ENCODE measurements at places on chromosomes 3 and 15.
A peak's percentile ranks its signal among the peaks of the same experiment; 100 is the strongest.

DNA sequence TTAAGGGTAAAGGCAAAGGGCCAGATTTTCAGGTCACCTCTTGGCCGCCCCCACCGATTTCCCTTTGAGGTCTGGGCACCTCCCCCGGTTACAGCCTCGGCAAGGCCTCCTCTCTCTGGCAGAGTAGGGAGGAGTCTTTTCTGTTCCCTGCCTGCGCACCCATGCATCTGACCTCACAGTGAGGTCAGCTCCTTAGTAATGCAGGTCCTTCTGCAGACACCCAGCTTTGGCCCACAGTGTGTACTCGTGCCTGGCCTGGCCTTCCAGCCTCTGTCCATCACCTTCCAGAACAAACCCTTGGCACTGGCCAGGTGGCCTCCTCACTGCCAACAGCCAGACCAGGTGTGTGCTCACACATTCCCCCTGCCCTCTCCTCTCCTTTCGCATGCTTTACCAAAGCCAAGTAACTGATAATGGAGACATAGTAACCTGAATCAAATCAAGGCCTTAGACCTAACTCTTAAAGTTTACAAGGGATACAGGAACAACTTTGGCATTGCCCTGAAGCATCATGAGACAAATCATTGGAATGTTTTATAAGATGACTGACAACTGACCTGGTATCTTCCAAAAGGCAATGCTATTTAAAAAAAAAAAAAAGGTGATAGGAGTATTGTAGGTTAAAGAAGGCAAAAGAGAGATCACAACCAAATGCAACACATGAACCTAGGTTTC lies 61.3 kb downstream of the CORO2B start:
- DNase-seq, result no peak

GRCh38 chr3:99023590-99024192 lies 122.2 kb upstream of the DCBLD2 start:
- DNase-seq, result no peak

DNA sequence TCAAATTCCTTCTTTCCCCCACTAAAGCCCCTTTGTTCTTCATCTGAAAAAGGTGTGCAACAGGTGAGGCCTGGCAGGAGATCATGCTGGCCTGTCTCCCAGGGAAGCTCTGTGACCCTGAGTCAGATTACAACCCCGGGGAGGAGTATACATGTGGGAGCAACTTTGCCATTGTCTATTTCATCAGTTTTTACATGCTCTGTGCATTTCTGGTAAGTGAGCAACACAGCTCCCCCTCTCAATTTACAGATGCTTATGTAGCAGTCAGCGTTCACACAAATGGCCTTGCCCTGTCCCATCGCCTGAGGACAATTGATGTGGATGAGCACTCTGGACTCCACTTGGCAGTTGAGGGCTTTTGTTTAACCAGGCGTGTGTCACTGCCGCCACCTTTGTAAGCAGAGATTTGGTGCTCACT lies 70.4 kb downstream of the CHDH start:
- no peak for DNase-seq

- DNase-seq, result no peak
Observed at GRCh38 chr15:90945091-90945490, 9.6 kb upstream of the RCCD1 start.

- no peak for DNase-seq
Observed at GRCh38 chr3:88061746-88062145, 2.7 kb downstream of the ZNF654 start.

DNA sequence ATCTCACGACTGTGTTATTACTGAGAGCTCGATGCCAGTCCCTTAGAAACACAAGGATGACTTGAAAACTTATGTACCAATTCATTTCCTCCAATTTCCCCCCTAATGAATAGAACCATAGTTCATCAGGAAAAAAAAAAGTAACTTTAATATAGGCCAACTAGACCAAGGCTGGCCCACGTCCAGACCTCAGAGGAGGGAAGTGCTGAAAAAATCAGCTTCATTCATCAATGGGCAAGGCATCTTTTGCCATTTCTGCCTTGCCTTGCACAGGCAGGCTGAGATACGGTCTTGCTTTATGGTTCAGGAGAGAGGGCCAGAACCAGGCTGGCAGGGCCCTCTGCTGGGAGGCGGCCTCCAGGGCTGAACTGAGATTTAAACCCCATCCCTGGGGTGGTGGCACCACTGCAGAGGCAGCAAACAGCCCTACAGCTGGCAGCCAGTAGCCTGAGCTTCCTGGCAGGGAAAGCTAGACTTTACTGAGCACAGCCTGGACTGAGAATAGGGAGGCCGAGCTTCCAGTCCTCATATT lies 104.1 kb upstream of the TNFAIP8L3 start:
- DNase-seq, result no peak

GRCh38 chr3:102466001-102466400 lies 31.2 kb downstream of the ZPLD1 start:
- DNase-seq, result no peak

DNA sequence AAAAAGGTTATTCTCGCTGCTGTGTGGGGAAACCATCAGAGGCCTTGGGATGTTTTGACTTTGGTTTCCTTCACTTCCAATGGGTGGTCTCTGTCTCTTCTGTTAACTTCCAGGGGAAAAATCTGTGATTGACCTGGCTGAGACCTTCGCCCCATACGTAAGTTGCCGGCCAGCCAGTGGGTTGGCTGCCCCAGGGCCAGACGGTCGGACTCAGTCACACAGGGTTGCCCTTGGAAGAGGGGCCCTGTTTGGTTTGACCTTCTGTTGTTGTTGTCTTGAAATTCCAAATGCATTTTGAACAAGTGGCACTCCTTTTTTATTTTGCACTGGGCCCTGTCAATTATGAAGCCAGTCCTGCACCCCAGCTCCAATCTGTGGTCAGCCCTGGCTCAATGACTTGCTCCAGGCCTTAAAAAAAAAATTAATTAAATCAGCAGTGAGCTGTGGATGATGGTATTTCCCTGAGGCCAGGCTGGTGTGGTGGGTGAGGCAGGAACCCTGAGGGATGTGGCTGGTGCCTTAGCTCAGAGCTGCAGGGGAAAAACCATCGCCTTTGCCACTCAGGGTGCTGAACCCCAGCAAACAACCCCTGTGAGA lies 4.5 kb downstream of the FAM107A start:
- no peak for DNase-seq

- peak; percentile 79 for DNase-seq
Observed at GRCh38 chr15:101088788-101089578, 162.9 kb downstream of the CHSY1 start.

- DNase-seq, result no peak
Observed at GRCh38 chr15:41417418-41418195, 712 bp downstream of the RTF1 start.

DNA sequence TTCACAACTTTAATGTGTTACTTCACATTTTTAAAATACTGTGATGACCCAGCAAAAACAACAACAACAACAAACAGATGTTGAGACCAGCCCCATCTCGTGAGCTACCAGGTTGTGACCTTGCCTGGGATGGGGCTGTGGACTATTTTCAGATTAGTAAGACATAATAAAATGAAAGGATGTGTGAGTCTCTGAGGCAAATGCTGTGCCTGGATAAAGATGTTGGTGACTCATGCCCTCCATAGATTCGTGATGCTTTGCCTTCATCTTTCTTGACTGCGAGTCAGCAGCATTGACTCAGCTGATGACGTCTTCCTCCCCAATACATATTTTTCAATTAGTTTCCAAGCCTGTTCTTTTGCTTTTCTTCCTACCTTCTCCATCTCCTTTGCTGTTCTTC lies 453.0 kb upstream of the CFAP20DC start:
- no peak for DNase-seq

- no peak for DNase-seq
Observed at GRCh38 chr3:84692261-84692660, 266.5 kb upstream of the CADM2 start.

GRCh38 chr3:89320186-89320585 lies 212.8 kb downstream of the EPHA3 start:
- DNase-seq, result no peak

- no peak for DNase-seq
Observed at GRCh38 chr15:42092398-42093318, 1.7 kb downstream of the PLA2G4D start.

- DNase-seq, result peak; percentile 29
Observed at GRCh38 chr15:52217186-52217585, 26.0 kb upstream of the GNB5 start.

DNA sequence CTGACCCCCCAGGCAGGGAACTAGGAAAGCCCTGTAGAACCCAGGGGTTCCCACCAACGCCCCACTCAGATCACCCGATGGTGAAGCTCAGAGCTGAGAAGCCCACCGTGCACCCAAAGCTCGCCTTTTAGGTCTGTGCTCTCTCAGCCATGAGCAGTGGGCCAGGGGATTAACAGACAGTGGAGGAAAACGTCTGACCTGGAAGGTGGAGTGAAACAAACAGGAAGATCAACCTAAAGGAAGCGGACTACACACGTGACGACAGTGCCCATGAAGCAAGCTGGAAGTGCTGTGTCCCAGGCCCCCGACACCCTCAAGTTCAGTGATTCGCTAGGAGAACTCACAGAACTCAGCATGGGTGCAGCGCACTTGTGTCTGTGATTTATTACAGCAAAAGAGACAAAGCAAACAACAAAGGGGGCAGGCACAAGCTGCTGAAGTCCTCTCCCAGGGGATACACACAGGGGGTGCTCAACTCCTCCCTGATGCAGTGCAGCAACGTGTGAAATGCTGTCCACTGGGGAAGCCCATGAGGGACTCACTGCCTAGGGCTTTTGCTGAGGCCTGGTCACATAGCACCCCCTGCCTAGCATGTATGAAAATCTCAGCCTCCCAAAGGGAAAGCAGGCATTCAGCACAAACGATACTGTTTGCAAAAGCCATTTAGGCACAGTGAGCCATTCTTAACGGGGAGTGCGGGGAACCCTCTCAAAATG lies 43.5 kb downstream of the CFAP92 start:
- no peak for DNase-seq

DNA sequence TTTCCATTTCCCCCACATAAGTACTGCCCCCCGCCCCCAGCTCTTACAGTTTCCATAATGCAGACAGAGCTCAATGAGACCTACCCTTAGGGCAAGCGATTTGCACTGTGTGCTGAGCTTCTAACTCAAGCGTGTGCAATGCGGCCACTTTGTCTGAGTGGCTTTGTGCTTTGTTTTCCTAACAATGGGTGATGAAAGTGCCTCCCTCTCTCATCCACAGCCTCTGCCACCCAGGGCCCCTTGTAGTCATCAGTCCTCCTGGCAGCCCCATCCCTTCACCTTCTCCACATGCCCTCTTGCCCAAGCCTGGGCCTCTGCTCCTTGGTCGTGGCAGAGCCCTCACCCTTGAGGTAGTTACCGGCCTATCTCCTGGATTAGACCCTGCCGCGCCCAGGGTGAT lies 17.2 kb downstream of the DAPK2 start:
- DNase-seq, result no peak

- DNase-seq, result no peak
Observed at GRCh38 chr3:168091302-168091858, 4.3 kb downstream of the GOLIM4 start.

- no peak for DNase-seq
Observed at GRCh38 chr3:48119505-48120193, 68.6 kb downstream of the CDC25A start.

GRCh38 chr3:149151843-149152242 lies 22.4 kb downstream of the HPS3 start:
- no peak for DNase-seq
